Motor neuron (in vitro differentiated cells): ENCODE measurements at places on chromosomes 16 and 17.

GRCh38 chr17:59892251-59892923 is 356 bp downstream of the TUBD1 start:
- ATAC-seq = peak; percentile 53

- ATAC-seq = no peak
Measured at GRCh38 chr17:66634193-66634592, 200.7 kb upstream of the CACNG5 start.

DNA sequence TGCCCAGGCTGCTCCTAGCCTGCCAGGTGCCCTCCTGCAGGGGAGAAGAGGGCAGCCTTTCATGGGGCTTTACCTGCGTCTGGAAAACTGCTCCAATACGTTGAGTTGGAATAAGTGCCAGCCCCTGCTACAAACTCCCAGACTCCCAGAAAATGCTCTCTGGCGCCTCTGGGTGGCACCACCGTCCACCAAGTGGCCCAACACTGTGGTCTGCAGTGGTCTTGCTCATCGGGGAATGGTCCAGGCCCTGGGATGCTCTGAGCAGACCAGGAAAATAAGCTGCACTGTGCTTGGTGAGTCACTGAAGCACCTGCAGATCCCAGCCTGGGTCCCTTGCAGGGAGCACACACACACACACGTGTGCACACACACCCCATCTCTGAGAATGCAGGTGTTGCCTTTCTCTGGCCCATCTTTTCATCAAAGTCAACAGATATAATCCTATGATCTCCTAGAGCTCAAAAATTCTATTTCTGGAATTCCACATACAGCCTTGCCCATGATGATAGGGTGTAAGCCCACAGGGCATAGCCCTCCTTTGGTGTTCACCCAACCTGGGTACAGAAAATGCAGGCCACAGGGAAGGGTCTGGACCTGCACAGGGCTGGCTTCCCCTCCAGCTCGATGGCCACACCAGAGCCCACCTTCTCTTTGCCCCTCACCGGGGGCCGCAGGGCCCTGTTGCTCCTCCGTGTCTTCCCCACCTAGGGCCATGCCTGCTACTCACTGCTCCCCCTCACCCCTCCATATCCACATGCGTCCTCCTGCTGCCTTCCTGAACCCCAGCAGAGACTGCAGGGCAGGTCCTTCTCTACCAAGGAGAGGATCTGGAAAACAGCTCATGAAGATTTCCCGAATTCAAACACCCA is 20.5 kb downstream of the CDIP1 start:
- peak; percentile 73 for ATAC-seq

- ATAC-seq = no peak
Measured at GRCh38 chr17:43615330-43616028, 46.2 kb downstream of the MEOX1 start.

DNA sequence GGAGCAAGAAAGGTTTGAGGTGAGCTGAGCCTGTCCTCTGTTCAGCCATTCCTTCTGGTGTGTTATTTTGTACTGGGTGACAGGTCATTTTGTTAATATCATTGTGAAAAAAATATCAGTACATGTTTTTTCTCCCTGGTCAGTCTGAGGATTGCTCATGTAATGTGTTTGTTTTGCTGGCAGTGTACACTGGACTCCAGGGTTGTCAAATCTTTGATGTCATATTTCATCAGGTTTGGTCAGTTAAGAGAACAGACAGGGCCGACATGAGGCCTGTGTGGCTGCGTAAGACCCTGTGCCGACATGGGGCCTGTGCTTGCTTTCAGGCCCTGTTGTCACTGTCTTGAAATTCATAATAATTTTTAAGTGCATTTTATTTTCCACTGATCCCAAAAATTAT is 22.5 kb downstream of the CLUAP1 start:
- no peak for ATAC-seq

GRCh38 chr17:19876529-19877161 is 8.9 kb upstream of the ULK2 start:
- ATAC-seq = no peak

DNA sequence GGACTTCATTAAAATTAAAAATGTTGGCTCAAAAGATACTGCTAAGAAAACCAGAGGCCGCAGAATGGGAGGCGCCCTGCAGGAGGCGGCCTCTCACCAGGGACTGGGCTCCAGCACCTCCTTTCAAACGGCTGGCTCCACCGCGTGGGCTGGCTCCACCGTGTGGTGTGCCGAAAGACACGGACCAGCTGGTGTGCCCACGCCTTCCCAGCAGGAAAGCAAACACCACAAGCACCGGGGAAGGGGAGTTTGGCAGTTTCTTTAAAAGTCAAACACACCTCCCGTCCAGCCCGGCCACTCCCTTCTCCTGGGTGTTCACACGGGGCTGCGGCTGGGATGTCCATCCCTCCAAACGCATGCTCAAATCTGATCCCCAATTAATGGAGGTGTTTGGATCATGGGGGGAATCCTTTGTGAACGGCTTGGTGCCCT is 13.9 kb downstream of the HAGH start:
- peak; percentile 47 for ATAC-seq

DNA sequence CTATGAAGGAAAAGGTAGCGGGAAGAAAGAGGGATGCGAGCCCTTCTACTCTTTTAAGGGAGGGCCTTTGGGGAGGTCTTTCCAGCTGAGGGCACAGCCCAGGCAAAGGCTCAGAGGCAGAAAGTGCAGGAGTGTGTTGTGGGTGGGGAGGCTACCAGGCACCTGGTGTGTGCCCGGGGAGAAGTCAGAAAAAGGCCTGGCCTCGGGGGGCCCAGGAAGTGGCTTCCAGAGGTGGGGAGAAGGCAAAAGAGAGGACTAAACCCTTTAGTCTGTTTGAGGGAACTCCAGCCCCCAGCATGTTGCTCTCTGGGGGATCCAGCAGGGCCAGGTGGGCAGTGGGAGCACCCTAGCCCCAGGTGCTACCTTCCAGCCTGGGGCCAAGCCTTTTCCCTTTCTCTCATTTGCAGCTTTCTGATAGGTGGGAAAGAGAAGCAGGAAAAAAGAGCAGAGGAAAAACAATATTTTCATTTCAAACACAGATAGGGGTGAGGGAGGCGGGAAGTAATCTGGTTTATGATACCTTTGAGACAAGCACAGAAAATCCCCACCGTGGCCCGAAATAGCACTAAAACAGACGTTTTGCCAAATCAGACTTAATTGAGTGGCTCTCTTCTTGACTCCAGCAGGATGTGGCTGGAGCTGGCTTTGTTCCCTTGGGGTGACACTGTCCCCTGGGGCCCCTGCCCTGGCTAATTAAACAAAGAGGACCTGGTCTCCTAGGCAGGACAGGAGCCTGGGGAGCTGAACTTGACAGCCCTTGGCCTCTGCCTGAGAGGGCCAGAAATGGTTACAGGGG is 10.4 kb downstream of the RAI1 start:
- ATAC-seq = no peak

DNA sequence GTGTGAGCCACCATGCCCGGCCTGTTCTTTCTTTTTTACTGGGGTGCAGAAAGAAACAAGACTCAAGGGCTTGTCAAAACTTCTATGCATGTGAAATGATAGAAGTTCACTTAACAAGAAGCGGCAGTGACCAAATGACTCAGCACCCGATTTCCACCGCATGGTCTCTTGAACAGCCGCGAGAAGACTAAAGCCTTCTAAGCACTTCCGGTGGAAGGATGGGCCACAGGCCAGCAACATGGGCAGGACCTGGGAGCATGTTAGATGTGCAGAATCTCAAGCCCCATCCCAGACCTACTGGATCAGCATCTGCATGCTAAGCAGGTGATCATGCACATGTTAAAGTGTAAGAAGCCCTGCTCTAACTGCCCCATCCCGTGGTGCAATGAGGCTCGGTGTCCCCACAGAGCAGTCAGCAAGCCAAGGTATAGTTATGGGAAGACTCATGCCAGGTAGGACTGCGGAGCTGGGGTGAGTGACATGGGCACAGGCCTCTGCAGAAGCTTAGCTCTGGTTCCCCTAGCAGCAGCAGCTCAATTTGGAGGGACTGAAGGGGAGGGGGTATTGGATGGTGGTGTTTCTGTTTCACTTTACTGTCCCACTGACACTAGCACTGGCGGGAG is 88.5 kb upstream of the HNF1B start:
- no peak for ATAC-seq

DNA sequence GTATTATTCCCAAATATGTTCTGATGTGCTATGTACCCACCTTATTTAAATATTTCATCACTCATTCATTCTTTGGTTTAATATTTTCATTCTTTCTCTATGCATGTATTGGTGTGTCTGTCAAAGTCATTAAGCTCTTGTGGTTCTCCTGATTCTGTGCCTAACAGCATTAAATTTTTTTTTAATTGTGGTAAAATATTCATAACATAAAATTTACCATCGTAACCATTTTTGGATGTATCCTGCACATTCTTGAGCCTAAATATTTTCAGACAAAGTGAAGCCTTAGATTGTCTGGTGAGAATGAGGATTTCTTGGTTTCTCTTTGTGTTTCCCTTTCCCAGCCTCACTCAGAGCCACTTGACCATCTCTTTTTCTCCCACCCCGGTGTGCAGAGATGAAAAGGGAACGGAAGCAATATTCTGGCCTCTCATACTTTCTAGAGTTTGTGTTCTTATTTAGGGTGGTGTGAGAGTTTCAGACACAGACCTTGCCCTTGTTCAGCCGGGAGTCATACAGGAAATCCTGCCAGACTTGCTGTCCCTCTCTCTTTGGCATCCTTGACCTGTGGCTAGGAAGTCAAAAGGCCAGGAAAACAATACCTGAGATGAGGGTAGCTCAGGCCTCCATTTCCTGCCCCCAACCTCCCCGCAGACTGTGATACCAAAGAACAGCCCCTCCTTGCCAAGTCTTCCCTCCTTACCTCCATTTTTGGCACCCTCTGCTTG is 4.9 kb downstream of the CCL5 start:
- ATAC-seq = no peak

DNA sequence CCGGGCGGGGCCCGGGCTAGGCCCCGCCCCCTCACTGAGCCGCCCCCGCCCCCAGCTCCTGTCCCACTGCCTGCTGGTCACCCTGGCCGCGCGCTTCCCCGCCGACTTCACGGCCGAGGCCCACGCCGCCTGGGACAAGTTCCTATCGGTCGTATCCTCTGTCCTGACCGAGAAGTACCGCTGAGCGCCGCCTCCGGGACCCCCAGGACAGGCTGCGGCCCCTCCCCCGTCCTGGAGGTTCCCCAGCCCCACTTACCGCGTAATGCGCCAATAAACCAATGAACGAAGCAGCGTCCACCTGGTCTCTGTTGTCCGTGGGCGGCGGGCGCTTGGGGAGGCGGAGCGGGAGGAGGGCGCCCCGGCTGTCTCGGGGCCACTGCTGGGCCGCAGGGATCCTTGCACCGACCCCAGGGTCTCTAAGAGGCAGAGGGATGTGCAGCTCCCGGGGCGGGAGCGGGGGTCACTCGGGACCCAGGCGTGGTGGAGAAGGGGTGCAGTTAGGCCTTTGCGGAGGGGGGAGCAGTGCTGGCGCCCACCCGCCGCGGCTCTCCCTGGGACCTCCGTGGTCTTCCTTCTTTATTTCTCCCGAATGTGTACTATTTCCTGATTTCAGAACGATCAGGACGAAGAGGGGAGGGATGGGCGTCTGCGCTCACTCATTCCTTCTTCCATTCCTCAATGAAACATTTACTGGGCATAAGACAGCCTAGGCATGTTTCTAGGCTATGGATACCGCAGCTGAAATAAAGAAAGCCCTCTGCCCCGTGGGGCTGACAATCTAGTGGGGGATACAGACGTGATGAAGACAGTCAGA is 2.0 kb downstream of the HBZ start:
- ATAC-seq = peak; percentile 74

DNA sequence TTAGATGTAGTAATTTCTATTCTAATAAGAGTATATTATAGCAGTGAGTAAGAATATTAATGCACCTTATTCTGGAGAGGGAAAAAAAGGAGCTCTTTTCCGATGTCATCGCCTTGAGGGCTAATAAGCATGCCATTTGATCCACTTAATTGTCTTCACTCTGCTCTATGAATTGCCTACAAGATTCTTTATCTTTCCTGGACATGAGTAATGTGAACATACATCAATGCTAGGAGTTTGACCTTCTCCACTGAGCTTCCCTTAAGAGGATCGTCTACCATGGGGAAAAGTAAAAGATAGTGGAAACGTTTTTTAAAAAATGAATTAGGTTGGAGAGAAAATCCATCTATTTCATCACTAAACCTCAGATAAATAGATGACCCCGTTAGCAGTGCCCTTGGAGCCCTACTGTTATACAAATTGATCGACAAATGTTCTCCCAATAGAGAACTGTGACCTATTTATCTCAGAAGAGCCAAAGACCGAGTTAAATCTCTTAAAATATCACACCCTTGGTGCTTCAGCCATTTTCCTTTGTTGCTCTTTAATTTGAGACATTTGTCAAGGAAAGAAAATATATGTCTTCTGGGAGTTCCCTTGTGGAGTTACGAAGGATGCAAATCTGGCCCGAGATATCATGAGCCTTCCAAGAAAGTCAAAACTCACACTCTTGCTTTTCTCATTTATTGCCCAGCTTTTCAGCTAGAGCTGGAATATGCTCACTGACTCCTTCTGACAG is 898.5 kb downstream of the KCNJ2 start:
- no peak for ATAC-seq

- ATAC-seq = no peak
Measured at GRCh38 chr16:72935896-72936295, 112.0 kb downstream of the ZFHX3 start.

DNA sequence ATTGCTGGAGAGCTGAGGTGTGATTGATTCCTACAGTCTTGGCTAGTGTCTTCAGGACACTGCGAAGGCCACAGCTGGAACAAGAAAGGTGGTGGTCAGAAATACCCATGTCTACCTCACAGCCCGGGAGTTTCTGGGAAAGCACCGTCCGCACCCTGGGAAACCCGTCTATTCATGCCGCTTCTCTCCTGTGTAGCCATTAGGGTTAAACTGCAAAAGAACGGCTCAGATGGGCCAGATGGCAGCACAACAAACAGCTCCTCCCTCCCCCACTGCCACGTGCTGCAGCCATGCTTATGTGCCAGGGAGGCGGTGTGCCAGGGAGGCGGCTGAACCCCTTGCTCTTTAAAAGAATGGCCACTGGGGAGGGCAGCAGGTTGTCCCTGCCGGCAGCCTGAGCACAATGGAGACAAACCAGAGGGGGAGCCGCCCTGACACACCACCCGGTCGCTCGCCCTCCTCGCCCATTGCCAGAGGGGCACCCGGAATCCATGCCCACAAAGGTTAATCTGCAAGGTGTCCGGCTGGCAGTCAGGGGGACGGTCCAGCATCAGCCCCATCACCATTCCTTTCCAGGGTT is 65.2 kb downstream of the CYTH1 start:
- ATAC-seq = peak; percentile 79

DNA sequence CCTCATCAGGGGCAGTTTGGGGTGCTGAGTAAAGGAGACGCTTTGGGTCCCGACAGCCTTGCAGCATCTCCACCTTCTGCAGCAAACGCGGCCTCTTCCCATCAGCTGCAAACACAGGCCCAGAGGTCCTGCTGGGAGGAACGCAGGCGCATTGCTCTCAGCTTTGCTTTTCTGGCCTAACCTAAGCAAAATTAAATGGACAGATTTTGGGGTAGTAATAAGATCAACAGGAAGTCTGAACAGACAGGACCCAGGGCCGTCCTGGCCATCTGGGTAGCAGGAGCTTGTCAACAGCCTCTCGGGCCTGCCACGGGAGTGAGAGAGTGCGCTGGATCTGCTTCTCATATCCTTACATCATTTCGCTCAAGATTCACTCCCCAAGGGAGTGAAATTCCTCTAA is 7.2 kb downstream of the NUBP1 start:
- ATAC-seq = no peak

GRCh38 chr16:47886631-47887415 is 269.0 kb downstream of the ABCC12 start:
- peak; percentile 28 for ATAC-seq

- no peak for ATAC-seq
Measured at GRCh38 chr17:43949781-43950180, 4.0 kb downstream of the PYY start.

GRCh38 chr17:36600465-36600864 is 918 bp upstream of the MRM1 start:
- no peak for ATAC-seq
